ENCODE measurements at places on chromosomes 3 and 15.

DNA sequence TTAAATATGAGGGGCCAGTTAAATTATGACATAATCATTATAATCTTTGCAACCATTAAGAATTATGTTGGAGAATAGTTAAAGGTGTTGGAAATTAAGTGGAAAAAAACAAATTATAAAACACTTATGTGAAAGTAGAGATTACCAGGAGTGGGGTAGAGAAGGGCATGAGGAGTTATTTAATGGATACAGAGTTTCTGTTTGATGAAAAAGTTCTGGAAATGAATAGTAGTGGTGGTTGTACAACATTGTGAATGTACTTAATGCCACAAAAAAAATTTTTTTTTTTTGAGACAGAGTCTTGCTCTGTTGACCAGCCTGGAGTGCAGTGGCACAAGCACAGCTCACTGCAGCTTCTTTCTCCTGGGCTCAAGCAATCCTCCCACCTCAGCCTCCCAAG lies 25.1 kb upstream of the TNIK start:
- no peak for DNase-seq

- no peak for DNase-seq
These were observed 54.6 kb downstream of the UMPS start for GRCh38 chr3:124784686-124785382.

DNA sequence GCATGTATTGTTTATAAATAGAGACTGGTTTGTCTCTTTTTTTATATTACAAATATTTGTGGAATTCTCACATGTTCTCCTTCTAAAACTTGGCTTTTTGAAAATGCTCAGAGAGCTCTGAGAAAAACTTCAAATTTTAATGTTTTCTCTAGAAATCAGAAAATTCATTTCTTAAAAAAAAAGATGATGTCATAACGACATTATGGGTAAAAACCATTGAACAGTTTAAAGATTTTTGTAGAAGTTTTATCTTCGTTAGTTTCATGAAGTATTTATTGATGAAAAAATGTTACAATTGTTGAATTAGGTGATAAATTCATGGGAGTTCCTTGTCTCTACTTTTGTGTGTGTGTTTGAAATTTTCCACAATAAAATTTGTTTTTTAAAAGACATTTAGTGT lies 81.3 kb downstream of the SATB1 start:
- DNase-seq = no peak

DNA sequence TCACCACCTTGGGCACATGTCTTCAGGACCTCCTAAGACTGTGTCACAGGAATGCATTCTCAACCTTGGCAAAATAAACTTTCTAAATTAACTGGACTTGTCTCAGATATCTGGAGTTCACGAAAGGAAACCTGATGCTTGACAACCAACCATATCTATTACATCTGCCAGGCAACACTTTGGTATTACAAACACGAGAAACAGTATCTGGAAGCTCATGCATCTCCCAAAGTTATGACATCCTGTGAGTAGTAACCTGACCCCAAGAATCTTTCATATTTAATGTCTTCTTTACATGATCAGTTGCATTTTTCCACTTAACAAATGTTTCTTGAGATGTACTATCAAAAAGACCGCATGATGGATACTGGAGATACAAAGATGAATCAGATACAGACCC lies 465.3 kb upstream of the AGTR1 start:
- DNase-seq = no peak

DNA sequence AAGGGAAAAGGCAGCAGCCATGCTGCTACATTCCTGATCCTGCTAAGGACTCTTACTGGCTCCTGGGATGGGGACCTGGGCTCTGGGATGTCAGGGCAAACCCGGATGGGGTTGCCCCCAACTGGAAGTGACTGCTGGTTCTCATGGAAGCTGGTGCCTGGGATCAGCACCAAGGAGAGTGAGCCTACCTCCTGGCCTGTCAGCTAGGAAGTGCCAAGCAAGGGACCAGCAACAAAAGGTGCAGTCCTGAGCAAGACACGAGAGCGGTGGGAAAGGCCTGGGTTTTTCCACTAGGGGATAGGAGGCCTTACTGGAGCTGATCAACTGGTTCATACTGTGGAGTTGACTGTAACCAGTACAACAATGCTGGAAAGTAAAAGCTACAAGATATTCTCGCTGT lies 47.9 kb upstream of the SYNM start:
- no peak for DNase-seq

DNA sequence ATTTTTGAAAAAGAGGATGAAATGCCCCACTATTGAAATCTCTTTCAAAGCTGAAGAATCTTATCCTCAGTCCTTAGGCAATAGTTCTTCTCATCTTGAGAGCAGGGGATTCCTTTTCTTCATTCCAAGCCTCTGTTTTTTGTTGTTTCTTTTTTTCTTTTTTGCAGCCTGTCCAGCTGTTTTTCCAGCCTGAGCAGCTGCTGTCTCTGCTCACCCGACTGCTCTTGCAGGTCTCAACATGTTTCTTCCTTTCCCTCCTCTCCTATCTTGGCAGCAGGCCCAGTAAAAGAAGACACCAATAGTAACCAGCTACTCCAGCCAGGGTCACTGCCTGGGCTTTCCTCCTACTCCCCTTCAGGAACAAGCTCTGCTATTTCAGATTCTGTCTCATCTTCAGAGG lies 23.8 kb downstream of the MEX3B start:
- no peak for DNase-seq

DNA sequence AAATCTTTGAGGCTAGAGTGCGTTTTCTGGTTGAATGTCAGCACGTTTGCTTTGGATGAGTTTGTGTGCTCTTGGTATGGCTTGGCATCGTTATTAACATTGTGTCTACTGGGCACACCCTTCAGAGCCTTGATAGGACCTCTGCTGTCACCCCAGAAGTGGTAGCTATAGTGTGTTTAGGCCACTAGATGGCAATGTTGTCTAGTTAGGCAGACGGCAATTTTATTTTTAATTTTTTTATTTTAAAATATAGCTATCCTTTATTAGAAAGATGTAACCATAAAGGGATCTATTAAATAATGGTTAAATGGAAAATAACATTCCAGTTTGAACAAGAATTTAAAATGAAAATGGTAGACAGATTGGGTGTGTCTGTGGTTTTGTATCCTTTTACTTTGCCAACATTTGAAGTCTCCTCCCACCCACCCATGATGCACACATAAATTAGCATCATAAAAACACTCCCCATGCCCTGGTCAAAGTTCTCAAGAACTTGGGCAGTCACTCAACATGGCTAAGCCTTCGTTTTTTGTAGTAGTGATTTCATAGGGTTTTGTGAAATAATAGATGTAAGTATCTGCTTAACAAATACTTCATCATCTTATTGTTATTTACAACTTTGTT lies 200.7 kb downstream of the KCNH8 start:
- no peak for DNase-seq

- DNase-seq = no peak
These were observed 352.1 kb upstream of the AZI2 start for GRCh38 chr3:28700728-28701127.

DNA sequence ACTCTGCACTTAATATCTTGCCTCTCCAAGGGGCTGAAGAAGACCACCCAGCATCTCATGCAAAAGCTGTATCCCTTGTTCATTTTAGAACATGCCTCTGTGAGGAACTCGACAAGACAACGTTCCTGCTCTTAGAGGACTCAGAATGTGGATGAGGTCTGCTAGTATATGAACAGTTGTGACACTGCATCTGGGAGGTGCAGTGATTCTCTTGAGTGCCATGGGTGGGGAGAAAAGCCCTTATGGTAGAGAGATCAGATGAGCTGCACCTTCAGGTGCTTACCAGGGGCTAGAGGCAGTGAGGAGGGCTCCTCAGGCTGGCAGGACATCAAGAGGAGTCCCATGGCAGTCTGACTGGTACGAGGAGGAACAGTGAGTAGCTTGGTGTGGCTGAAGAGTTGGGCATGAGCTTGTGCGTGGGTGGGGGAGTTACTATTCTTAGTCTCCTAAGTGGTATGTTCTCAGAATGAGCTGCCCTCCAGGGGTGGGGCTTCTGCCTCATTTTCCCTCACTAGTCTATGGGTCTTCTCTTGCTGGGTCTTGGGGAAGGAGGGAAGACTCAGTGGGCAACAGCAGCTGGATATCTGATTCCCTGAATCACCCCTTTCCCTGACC lies 56.7 kb upstream of the ATP2B2 start:
- no peak for DNase-seq

DNA sequence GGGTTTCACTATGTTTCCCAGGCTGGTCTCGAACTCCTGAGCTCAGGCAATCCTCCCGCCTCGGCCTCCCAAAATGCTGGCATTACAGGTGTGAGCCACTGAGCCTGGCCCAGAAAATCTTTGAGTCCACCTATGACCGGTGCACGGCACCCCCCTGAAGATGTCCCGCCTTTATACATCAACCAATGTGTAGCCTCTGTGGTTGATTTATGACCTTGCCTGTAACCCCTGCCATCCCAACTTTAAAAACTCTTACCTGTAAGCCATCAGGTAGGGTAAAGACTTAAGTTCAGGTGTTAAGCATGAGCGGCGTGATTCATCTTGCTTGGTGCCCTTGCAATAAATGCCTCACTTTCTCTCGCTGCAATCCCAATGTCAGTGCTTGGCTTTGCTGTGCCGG lies 14.5 kb upstream of the CTSH start:
- no peak for DNase-seq

DNA sequence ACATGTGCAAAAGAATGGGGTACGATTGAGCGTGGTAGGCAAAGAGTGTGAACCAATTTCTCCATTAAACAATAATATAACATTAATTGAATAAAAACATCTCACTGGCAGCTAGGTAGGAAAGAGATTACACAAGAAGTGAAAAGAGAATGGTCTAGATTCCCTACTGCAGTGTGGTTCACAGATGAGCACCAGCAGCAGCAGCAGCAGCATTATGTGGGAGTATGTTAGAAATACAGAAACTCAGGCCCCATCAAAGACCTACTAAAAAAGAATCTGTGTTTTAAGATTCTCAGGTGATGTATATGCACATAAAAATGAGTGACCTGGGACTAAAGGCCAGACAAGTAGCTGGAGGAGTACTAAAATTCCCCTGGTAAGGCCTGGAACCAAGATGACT lies 118.2 kb downstream of the ADAM10 start:
- DNase-seq = no peak

DNA sequence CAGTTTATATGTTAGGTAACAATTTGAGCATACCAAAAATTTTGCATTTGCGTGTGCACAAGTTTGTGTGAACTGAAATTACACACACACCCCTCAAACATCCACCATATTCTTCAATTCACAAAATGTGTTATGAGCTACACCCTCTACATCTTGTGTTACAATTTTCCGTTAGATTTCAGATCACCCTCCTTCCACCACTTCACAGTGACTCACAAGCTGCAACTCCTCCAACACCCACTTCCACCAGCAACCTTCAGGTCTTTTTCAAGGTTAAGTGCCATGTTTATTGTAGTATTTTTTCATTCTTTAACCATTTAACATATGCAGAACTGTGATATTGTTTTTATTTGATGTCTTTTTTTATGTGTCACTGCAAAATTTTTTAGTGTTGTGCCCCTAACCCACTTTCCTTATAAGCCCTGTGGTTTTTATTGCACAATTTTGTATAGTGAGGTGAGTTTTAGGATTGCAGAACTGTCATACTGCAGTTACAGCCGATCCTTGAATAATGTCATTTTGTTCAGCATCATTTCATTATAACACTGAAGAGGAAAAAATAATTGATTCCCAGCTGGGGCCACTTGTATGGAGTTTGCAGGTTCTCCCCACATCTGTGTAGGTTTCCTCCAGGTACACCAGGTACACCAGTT lies 148.9 kb downstream of the PLCL2 start:
- DNase-seq = no peak

DNA sequence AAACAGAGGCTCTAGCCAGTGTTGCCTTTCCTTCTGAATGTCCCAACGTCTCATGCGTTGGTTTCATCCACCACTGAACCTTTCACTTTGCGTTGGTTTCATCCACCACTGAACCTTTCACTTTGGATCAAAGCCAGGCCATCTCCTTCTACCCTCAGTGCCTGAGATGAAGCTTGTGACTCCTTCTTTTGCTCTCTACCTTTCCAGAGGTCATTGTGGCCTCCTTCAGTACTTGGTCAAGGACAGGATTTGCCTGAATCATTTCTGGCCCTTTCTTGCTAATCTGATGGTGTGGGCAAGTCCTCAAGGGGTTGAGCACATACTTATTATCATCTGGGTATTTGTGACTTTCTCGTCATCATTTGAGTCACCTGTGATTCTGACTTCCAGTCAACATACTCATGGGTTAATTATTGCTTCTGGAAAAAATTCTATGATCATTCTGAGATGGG lies 50.0 kb downstream of the SELENOT start:
- DNase-seq = no peak

DNA sequence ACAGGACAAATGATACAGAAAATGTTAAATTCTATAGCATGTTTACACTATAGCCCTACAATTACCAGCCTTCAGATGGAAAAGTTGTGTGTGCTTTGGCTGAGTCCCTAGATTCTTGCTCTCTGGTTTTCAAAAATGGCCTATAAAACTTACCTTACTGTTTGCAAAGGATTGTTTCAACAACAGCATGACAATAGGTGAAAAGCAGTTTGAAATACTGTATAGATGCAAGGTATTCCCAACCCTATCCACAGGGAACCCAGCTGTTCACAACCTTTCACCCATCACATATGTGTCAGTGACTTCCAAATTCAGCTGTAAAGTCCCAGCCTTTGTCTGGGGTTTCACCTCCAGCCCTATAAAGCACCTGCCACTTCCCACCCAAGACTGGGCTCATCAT lies 97.3 kb downstream of the NEK10 start:
- DNase-seq = no peak

DNA sequence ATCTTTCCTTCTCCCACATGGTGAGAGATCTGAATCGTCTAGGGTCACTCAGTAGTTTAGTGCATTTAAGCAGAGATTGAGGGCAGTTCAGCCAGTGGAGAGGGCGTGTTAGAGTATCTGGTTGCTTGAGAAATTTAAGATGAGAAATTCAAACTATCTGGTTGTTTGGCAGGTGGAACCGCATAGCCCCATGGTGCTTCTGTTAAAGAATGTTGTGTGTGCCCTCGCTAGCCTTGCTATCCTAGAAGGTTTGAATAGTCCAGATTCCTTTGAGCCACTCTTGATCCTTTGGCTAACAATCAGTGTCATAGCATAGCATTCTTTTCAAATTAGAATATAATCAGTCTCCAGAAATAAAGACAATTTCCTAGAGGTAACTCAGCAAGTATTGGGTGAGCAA lies 32.1 kb downstream of the ABHD17C start:
- DNase-seq = no peak

DNA sequence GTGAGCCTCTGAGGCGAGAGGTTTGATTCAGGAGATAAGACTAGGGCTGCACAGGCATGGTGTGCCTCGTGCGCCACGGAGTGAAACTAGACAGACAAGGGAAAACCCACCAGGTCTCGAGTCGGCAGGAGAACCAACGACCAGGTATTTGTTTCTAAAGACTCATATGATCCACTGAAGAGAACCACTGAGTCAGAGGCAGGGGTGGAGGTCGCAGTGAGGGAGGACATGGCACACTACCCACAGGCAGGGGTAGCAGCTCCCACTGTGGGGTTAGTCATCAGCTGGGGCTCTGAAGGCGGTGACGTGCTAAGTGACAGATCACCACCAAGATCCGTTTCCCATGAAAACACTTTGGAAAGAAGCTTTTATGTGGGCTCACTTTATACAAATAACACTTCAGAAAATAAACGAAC lies 45.7 kb downstream of the CHSY1 start:
- no peak for DNase-seq

- no peak for DNase-seq
These were observed 11.7 kb upstream of the ZNF148 start for GRCh38 chr3:125386811-125387210.

Measured in hypothalamus (tissue), 51 donors.